DND-41 (cell line): ENCODE measurements at places on chromosomes 4 and X.

GRCh38 chr4:4824232-4824631, 35.2 kb upstream of the MSX1 start:
- DNase-seq, result no peak

GRCh38 chrX:131845201-131845600, 177.9 kb upstream of the STK26 start:
- no peak for DNase-seq

DNA sequence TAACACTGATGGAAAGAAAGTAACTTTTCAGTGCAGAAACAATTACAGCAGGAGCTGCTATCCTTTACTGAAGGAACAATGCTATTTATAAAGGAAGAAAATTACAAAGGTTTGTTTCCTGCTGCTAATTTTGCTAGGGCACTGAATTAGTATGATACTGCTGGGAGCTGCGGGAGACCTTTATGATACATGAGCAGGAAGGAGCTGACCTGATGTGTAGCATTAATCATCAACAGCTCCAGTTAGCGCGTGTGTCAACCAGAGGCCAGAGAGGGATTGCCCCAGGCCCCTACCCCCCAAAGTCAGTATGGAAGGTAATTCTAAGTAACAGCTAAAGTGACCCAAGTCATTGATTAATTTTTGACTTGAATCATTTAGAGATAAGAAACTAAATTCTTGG, 728.9 kb downstream of the PCDH18 start:
- no peak for DNase-seq

- DNase-seq, result no peak
Observed at GRCh38 chr4:37904824-37905223, 13.9 kb downstream of the TBC1D1 start.

DNA sequence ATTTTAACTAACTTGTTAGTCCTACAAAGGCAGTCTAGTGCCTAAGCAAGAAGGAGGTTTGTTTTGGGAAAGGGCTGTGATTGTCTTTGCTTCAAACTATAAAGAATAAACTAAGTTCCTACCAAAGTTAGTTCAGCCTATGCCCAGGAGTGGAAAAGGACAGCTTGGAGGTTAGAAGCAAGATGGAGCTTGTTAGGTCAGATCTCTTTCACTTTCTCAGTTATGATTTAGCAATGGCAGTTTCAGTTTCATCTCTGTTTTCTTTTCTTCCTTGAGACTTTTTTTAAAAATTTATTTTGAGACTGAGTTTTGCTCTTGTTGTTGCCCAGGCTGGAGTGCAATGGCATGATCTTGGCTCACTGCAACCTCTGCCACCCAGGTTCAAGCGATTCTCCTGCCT, 82.9 kb upstream of the NLGN4X start:
- no peak for DNase-seq

DNA sequence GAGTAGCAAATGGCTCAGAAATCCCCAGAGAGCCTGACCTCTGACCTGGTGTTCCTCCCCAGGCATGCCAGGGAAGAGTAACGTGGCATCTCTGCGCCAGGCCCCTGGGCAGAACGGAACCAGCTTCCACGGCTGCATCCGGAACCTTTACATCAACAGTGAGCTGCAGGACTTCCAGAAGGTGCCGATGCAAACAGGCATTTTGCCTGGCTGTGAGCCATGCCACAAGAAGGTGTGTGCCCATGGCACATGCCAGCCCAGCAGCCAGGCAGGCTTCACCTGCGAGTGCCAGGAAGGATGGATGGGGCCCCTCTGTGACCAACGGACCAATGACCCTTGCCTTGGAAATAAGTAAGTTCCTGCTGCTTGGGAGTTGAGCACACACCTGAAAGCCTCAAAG, 83.4 kb upstream of the PACRGL start:
- DNase-seq, result no peak

- no peak for DNase-seq
Observed at GRCh38 chr4:113187358-113187757, 137.9 kb downstream of the ANK2 start.

DNA sequence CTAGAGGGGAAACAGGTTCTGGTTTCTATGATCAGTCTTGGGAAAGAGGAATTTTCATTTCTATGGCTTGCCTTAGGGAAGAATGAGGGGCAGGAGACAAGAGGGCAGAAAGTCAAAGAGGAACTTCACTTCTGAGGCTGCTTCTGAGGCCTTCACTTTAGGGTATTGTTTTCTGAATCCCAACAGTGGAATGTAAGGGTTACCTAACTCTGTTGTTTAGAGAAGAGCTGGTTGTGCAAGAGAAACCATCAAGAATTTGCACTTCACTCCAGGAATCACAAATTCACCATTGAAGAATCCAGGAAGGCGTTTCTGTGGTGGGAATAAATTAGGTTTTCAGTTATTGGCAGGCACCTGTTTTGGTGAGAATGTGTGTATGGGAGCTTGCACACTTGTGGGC, 126.7 kb upstream of the AMOT start:
- no peak for DNase-seq

- DNase-seq, result no peak
Observed at GRCh38 chr4:89277412-89277811, 30.2 kb downstream of the GPRIN3 start.

DNA sequence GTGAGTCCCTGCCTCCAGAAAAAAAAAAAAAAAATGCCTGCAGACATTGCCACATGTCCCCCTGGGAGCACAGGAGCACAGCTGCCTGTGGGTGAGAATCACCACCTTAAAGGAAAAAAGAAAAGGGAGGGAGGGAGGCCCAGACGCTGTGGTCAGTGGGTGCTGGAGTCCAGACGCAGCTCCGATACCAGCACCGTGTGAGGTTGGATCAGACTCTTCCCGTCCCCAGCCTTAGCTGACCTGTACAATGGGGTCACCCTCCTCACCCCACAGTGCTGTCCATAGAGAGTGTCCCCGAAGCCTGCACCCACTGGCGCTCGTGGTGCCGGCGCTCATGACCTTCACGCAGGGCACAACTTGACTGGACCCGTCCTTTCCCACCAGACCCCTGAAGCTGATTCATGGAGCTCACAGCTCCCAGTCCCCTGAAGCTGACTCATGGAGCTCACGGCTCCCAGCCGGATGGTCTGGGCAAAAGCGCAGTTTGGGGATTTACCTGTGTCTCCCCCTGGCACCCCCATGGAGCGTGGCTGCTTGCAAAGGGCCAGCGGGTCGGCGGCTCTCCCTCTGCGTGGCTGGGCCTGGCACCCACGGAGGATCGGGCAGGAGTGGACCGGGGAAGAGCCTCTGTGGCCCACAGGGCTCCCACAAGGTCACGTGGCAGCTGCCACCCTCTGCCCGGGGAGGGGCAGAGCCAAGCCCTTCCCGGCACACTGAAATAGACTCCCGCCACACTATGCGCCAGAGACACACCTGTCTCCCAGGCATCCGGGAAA, 31.4 kb downstream of the ABLIM2 start:
- no peak for DNase-seq

- no peak for DNase-seq
Observed at GRCh38 chr4:27873596-27873995, 1013.0 kb downstream of the STIM2 start.

- DNase-seq, result no peak
Observed at GRCh38 chr4:20086067-20086798, 165.5 kb upstream of the SLIT2 start.

DNA sequence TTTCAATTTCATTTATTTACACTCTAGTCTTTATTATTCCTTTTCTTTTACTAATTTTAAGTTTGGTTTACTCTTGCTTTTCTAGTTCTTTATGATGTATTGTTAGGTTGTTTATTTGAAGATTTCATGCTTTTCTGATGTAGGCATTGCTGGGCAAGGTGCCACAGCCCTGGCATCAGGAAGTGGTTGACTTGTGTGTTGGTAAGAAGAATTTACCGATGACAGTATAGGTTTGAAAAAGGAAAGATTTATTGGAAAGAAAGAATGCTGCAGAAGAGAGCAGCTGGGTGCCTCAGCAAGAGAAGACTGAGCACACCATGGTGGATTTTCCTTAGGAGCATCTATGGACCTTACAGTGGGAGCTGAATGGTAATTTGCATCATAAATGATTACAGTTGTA, 153.2 kb downstream of the KLF8 start:
- DNase-seq, result peak; percentile 45

DNA sequence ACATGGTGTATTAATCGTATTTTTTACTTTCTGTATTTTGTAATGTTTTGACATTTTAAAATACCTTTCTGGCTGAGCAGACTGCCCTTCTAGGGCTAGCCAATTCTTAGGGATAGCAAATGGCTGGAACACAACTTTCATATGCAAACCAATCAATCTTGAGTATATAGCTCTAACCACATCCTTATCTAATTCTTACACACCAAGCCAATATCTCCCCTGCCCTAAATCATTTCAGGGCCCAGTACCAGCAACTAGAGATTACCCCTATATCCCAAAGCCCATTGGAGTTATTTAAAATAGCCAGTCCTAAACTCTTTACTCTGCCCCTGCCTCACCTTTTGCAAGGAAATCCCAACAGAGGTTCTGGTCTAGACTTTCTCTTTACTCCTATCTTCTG, 58.3 kb downstream of the INTS12 start:
- DNase-seq, result no peak

GRCh38 chrX:124488412-124489161, 142.2 kb downstream of the SH2D1A start:
- DNase-seq, result no peak

DNA sequence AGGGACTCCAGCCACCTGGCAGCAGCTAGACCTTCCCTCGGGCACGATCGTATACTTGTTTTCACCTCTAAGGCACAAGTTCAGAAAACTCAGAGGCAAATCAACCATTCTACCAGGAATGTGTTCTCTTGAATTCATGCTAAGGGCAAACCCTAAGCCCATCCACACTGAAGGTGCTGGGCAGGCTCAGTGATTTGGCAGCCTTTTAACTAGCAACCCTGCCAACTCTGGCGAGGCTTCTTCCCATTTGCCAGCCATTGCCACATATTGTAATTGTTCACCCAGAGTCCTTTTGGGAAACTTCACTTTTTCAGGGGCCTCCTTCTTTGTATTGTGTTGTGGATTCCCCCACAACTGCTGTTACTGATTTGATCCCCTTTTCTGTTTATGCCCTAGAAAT, 298.6 kb upstream of the LDB2 start:
- no peak for DNase-seq

GRCh38 chr4:161342881-161343568, 820.8 kb downstream of the FSTL5 start:
- no peak for DNase-seq

GRCh38 chr4:24690436-24690835, 104.9 kb upstream of the SOD3 start:
- DNase-seq, result no peak

DNA sequence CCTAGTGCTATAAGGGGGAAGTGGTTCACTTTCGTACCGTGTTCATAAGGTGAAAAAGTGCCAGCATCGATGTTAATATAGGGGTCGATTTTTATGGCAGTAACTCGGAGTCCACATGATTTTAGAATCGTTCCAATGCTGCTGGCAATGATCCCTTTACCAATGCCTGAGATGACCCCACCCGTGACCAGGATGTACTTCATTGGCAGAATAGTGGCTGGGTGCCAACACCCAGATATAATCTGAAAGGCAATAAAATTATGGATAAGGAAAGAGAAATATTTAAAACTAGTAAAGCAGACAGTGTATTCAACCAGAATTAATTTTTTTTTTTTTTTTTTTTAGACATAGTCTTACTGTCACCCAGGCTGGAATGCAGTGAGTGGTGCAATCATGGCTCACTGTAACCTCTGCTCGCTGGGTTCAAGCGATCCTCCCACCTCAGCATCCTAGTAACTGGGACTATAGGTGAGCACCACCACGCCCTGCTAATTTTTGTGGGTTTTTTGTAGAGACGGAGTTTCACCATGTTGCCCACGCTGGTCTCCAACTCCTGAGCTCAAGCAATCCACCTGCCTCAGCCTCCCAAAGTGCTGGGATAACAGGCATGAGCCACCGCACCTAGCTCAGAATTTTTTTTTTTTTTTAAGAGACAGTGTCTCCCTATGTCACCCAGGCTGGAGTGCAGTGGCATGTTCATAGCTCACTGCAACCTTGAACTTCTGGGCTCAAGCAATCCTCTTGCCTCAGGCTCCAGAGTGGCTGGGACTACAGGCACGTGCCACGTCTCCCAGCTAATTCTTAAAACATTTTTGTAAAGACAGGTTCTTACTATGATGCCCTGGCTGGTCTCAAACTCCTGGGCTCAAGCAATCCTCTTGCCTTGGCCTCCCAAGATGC, 9.5 kb downstream of the CTPS2 start:
- no peak for DNase-seq

GRCh38 chr4:48665555-48666186, 114.4 kb downstream of the FRYL start:
- DNase-seq, result no peak

DNA sequence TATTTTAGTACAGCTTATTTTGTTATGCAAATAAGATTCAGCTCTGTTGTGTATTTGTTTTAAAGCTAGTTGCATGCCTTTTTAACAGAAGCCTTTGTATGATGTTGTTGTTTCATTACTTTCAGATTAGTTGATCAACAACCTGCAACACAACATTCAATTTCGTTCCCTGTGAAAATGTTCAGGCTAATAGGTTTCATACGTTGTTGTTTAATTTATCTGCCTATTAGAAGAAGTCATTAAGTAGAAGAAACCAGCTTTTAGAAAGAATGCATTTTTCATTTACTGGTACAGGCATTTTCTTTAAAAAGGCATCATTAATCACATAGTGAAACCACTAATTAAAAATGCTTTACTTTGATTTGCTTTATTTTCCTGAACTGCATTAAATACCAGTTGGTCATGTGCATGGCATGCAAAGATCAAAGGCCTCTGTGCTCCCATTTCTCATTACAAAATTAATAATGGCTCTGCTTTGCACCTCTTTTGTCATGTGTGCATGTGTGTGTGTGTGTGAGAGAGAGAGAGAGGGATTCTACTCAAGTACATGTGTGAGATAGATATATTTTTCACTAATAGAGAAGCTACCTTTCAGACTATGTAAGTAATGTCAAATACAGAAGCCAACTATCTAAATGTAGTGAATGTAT, 29.2 kb upstream of the CTSO start:
- DNase-seq, result no peak

DNA sequence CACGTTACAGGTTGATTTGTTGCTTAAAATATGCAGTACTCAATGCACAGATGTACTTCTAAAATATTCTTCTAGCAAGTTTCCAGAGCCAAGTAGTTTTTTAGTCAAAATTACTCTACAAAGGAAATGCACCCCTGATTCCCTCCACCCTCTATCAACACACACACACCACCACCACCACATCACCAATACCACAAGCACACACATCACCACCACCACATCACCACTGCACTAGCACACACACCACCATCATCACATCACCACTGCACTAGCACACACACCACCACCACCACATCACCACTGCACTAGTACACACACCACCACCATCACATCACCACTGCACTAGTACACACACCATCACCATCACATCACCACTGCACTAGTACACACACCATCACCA, 105.2 kb upstream of the FRG1 start:
- no peak for DNase-seq

DNA sequence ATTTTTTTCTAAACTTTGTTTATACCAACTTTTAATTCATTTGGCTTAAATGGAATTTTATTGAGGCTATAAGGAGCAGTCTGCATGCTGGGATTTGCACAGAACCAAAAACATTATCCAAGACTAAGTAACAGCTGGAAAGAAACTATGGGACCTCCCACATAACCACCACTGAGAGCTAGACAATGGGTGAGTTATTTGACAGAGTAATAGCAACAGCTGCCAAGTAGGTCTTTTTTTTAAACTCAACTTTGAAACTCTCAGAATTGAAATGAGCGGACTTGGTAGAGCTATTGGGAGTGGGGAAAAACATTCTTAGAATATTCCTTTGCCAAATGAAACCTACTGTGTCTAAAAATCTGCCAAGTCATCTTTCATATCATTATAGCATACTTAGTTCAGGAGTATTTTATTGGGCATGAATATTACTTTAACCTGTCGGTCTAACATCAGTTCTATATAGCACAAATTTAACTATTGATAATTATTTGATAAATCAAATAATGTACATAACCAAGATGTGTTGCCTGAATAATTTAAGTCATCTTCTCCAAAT, 1428.0 kb downstream of the PCDH7 start:
- no peak for DNase-seq
